Stimulated activated CD4-positive, alpha-beta T cell treated with anti-CD3 and anti-CD28 coated beads, Interleukin-1b, Interleukin-23, amount 100 ng/mL, for 4 hours (primary cell): ENCODE measurements at places on chromosomes 16 and 17.

DNA sequence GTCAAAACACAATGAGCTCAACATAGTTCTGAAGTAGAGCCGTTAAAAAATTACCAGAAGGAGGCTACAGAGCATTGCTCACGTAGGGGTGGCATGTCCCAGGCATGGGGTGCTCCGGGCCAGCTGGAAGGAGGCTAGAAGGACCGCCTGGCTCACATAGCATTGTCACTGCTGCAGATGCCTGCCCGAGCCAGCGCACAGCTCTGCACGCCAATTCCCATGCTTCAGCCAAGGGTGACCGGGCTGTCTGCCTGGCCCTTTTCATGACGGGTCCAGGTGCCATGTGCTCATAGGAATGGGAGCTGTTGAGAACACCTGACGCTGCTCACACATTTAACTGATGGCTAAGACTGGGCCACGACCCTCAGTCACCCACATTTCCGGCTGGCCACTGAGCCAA, 228.9 kb upstream of the FOXF1 start:
- no peak for DNase-seq

DNA sequence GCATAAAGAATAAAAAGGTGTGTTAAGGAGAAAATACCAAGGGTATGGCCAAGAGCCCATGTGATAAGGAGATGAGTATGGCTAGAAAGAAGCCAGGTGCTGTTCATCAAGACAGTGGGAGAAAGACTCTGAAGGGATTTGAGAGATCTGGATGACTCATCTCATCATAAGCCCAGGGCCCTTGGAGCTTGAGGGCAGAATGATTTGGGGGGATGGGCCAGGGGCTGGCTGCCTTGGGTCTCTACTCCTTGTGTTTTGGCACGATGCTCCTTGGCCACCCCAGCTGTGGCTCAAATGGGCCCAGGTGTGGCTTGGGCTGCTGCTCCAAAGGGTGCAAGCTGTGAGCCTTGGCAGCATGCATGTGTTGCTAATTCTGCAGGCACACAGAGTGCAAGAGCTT, 14.5 kb upstream of the TNFRSF13B start:
- no peak for DNase-seq

GRCh38 chr17:2649191-2649590, 55.7 kb downstream of the PAFAH1B1 start:
- DNase-seq, result no peak

GRCh38 chr16:52383640-52384292, 163.2 kb downstream of the TOX3 start:
- DNase-seq, result no peak

DNA sequence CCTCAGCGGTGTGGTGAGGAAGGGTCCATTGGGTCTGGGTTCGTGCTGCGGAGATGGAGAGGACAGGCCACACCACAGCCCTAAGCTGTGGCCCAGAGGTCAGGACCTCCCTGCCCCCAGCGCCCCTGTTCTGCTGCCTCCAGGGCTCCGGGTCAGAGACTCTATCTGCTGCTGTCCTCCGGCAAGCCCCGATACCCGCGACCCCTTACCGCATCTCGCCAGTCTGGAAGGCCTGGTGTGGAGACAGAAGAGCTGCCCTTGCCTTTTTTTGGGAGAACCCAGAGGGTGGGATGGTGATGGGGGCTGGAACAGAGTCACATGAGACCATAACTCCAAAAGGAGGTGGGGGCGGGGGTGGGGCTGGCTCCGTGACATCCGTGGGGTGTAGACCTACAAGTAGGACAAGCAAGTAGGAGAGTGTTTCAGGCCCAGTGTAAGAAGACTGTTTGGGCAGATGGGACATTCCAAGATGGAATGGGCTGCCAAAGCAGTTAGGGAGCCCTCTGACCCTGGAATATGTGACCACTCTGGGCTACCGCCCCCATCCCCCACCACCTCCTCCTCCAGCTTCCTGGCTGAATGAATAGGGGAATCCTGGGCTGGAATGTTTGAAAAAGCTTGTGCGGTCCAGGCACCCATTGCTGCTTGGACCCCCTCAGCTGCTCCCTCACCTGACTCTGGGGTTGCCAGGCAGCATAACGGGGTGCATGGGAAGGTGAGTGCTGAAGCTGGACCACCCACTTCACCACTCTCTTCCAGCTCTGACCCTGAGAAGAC, 1.4 kb downstream of the XYLT2 start:
- no peak for DNase-seq

DNA sequence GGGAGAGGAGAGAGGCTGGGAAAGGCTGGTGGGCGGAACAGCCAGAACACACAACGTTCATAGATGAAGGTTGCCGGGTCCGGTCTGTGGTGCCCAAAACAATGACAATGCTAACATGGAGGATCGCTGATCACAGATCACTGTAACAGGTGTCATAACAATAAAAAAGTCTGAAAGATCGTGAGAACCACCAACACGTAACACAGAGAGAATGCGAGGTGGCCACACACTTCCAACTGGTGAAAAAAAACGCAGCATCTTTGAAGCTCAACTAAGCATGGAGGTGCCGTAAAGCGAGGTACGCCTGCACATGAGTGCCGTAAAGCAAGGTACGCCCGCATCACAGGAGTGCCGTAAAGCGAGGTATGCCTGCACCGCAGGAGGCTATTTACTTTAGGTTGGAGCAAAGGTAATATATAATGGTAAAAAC, 42.3 kb downstream of the ABR start:
- no peak for DNase-seq

- DNase-seq, result no peak
Observed at GRCh38 chr17:63189930-63190329, 223.9 kb downstream of the TANC2 start.

DNA sequence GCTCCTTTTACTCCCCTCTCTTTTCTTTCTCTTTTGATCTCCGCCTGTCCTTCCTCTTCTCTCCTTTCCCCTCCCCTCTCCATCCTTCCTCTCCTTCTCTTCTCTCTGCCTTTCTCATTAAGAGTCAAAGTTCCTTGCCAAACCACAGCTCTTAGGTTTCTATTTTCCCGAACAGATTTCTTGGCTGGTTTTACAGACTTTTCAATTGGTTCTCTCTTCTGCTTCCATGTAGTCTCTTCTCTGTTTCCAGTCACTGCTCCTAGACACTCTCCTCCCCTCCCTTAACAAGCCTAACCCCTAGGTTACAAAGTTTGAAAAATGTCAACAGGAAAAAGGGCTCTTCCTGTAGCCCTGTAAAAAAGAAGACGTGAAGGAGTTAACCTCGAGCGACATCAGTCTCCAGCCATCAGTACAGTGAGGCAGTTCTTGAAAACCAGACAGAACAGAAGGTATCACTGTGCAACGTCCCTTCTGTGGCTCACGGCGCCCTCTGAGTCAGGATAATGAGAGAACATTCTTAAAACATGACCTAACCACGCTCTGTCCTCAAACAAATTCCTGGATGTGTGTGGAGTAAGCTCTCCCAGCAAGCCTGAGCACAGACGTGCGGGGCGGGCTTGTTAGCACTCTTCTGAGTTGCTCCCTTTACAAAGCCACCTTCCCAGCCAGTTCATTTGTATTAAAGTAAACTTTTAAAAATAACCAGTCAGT, 11.6 kb upstream of the MARCHF10 start:
- no peak for DNase-seq
